ENCODE measurements at places on chromosomes 4 and X.

GRCh38 chrX:2705046-2705832 is 14.1 kb downstream of the CD99 start:
- no peak for DNase-seq

DNA sequence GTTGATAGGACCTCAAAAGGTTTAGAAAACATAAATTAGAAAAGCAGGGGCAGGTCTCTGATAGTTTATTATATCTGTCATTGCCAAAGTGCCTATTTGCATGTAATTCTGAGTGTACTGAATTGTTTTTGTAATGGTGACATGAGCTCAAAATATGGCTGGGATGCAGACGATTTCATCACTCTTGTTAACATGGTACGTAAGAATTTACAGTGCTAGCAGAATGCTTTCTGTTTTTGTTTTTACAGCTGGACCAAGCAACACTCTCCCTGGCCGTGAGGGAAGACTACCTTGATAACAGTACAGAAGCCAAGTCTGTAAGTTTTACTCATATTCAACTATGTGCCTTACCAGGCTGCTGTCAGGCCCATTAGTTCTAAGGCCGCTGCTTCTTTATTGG is 58.1 kb downstream of the PHEX start:
- DNase-seq, result no peak

DNA sequence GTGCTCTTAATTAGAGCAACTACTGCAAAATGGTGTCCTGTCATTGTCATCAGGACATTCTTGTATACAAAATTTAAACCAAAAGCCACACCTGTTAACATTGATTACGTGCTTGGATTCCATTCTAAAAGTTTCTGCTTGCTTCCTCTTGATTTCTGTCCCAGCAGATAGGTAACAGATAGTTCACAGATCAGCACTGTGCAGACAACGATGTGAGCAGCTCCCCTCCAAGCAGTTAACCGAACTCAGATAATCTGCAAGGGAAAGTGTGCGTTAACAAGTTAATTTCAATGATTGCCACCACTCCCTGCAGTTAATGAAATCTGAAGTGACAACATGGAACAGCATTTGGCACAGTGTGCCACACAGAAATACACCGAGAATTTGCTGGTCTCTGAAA is 54.4 kb upstream of the RELL1 start:
- DNase-seq, result no peak

- no peak for DNase-seq
These were observed 43.2 kb downstream of the ASMT start for GRCh38 chrX:1658071-1658491.

GRCh38 chrX:70026851-70027200 is 22.9 kb downstream of the AWAT2 start:
- DNase-seq, result no peak

- DNase-seq, result no peak
These were observed 8.3 kb downstream of the IL21 start for GRCh38 chr4:122612540-122612939.
